ENCODE measurements at places on chromosomes 16 and 17.

GRCh38 chr17:77527836-77528505, 387.2 kb downstream of the SEC14L1 start:
- DNase-seq: no peak

GRCh38 chr17:20072692-20072992, 63.5 kb downstream of the SPECC1 start:
- DNase-seq: peak; percentile 35

DNA sequence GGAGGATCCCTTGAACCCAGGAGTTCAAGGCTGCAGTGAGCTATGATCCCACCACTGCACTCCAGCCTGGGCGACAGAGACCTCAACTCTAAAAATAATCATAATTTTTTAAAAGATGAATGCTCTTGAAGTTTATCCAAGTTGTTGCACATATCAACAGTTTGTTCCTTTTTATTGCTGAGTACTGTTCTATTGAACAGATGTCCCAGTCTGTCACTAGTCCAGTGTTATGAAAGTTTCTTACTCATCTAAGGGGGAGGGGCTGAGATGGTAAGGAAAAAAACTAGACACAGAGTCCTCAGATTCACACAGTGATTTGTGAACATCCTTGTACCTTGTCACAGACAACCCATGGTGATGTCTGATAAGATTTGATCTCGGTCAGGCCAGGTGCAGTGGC, 3.9 kb downstream of the ACAP1 start:
- no peak for DNase-seq

DNA sequence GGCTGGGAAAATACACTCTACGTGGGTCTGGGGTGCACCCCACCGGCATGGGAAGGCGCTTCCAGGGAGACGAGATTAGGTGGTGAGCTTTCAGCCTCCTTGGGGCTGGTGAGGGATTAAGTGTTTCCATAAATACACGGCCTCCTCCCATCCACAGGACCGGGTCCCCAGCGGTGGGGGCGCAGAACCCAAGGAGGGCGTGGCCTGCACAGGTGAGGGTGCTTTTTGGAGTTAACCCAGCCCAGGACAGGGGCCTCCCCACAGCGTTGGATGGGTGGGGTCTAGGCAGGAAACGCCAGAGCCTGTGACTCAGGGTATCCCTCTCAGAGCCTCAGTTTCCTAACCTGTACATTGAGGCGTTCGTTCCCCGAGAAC, 1.1 kb downstream of the C16orf74 start:
- DNase-seq: no peak

DNA sequence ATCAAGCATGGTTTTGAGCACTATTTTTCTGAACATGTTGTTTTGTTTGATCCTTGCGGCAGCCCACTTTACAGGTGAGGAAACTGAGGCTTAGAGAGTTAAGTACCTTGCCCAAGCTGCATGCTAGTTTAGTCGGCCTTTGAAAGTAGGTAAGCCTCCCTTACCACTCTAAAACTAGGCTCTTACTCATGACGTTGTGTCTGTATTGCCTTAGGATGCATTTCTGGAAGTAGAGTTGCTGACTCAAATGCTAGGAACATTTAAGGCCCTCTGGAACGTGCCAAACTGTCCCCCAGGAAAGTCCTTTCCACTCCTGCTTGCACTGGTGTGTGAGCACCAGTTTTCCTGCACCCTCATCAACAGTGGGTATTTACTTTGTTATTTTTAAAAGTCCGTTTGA, 76.6 kb downstream of the ZFHX3 start:
- DNase-seq: no peak

DNA sequence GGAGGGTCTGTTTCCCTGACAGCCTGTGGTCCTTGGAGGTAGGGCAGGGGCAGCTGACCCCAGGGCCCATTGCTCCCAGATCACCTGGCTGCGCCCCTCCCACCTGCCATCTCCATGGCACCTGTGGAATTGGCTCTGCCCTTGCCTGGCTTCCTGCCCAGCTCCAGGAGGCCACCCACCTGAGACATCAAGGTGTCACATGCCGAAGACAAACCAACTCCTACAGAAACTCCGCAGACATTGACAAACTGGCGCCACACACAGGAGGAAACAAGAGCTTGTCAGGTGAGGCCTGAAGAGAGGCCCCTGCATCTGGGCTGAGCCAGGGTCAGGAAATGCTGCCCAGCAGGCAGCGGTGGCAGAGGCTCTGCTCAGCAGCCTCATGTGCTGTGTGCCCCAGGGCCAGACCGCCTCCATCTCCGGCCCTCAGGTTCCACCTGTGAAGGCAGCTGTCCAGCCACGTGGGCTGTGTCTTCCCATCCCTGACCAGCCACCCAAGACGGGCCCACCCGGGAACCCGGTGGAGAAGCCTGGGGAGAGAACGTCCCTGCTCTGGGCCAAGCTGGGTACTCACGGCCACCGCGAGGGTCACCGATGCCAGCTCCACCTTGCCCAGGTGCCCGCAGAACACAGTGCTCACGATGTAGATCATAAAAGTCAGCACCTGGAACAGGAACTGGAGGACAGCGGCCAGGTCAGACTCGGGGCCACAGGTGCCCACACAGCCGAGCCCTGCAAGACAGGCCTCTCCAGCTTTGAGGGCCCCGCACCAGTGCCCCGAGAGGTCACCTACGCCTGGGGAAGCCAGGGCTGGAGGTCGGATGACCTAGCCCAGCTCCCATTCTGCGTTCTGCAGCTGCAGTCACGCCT, 1.6 kb downstream of the SLC47A2 start:
- DNase-seq: peak; percentile 52

- DNase-seq: no peak
Measured at GRCh38 chr16:71479420-71479819, 9.7 kb downstream of the ZNF19 start.

GRCh38 chr17:31573047-31573446, 181.6 kb downstream of the RAB11FIP4 start:
- DNase-seq: no peak

DNA sequence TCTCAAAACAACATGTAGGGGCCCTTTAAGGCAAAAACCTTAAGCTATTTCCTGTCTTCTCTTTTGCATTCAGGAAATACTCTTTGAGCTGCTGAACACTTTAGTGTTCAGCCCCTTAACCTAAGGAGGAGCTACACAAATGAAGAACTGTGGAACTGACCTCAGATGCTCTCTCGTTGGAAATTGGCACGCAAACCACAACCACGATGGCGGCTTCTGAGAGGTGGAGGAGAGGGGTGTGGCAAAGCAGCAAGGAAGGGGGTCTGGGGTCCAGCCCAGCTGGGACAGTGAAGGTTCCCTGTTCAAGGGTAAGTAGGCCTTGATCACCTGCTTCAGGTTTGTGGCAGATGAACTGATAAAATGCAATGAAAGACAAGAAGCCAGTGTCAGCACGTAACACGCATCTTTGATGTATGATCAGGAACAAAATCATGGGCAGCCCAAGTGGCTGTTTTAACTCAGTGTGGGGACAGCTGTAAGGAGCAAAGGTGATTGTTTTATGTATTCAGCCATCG, 291.6 kb upstream of the TNRC6C start:
- DNase-seq: no peak

GRCh38 chr16:28001184-28001583, 62.3 kb downstream of the GSG1L start:
- no peak for DNase-seq

DNA sequence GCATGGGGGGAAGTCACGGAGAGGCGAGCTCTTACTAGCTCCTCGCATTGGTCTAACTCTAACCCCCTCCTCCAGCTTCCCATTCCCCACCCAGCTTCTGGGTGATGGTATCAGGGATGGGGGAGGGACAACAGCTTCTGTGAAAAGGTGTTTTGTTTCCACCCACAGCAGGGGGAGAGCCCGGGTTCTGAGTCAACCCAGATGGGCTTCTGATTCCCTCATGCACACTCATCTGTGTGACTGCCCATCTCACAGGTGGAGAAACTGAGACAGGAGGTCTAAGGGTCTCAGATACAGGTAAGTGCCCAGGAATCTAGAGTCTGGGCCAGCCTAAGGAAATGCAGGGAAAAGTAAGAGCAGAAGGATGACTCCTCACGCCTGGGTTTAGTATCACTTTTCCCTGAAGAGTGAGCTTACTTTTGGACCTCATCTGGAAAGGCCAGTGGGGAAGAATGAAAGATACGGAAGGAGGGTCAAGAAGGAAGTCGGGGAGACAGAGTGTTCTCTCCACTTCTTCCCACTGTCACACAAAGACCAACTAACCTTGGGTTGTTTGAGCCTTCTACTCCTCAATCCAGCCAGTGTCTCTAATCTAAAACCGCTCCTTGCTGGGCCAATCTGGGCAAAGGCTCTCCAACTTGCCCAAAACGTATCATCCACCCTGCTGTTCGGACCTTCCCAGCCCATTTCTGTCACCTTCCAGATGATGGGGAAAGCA, 3.1 kb upstream of the TLCD2 start:
- DNase-seq: no peak

- peak; percentile 62 for DNase-seq
Measured at GRCh38 chr17:82297714-82298537, 19.5 kb downstream of the CD7 start.

DNA sequence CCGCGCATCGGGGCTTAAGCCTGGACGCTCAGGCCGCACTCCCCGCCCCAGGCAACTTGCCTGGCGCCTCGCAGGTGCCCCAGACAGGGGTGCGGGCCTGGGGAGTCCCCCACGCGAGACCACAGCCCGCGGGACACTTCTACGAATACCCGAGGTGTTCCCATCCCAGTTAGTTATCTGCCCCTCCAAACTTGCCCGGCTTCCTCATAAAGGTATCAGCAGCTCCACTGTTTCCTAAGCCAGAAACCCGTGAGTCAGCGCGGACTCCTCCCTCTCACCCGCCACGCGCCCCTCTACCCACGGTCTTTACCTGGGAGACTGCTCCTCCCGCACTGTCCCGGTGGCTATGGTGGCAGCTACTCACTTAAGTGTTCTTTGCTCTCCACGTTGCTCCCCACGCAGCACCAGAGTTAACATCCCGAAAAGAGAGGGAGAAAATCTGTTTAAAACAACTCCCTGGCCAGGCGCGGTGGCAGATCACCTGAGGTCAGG, 1.0 kb upstream of the CREBBP start:
- no peak for DNase-seq

DNA sequence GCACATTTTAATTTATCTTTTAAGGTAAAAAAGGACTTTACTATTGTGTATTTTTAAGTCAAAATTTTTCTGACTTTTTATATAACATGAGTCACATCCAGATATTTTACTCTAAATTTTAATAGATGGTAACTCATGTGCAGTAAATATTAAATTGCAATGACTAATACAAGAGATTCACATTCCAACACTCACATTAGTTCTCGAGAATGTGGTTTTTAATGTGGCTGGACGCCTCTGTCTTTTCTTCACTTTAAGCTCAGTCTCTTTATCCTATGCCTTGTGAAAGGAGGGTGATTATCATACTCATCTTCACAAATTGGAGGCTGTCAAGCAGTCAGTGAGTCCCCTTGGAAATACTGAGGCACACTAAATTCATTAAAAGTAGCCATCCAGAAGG, 315.6 kb downstream of the HS3ST3B1 start:
- no peak for DNase-seq

DNA sequence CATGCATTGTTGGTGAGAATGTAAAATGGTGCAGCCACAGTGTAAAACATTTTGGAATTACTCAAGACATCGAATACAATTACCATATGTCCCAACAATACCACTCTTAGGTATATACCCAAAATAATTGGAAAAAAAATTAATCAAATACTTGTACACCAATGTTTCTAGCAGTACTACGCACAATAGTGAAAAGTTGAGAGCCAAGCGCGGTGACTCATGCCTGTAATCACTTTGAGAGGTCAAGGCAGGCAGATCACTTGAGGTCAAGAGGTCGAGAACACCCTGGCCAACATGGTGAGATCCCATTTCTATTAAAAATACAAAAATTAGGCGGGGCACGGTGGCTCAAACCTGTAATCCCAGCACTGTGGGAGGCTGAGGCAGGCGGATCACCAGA, 3.5 kb upstream of the MEIOC start:
- DNase-seq: no peak

DNA sequence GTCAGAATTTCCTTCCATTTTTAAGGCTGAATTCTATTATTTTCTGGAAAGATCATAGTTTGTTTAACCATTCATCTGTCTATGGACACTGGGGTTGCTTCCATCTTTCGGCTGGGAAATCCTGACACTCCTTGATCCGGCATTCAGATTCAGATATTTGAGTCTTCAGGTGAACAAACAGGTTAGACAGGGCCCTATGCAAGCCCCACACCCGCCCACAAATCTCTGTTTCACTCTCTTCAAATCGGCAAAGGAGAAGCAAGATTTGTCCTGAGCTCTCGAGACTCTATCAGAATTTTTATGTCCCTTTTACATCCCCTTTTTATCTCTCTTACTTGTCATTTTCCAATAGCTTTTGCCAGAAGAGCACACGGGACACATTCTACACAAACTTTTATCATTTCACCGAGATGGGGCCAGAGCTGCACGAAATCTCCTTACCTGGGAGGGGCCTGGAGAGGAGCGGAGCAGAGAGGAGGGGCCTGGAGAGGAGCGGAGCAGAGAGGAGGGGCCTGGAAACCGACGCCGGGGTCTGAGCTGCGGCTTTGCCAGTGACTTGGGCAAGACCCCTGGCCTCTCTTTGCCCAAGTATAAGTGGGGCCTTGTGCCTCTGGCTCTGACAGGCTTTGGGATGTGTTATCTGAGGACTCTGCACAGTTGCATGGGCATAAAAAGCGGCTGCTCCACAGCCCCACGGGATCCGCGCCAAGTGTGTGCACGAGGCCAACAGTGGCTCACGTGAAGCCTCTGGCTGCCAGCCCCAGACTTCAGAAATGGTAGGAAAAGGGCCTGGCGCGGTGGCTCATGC, 54.3 kb upstream of the RBFOX3 start:
- DNase-seq: peak; percentile 19

DNA sequence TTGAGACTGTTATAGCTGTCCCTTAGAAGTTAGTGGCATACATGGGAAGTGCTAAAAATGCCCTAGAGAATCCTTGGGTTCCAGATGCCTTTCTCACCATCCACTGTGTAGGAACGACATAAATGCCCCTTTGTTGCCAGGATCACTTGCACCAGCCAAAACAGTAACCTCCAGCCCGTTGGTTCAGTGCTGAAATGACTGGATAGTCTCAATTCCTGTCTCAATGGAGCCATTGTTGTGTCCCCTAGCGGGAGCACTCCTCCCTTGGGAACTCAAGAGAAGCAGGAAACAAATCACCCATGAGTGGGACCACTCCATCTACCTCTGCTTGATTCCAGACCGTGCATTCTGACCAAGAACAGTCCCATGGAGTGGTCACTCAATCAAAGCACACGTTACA, 23.1 kb downstream of the MPHOSPH6 start:
- DNase-seq: no peak

GRCh38 chr17:59837308-59838051, 55.3 kb downstream of the TUBD1 start:
- DNase-seq: peak; percentile 97

- no peak for DNase-seq
Measured at GRCh38 chr16:89423681-89424260, 66.6 kb downstream of the ANKRD11 start.
